ENCODE measurements at places on chromosomes 3 and 15.

- no peak for ATAC-seq
Observed at GRCh38 chr3:151384741-151385174, at the start of gene P2RY12. P2RY12 (minus strand) TSS chr3:151384753; CDS start chr3:151338845, 45,908 bp downstream.

- ATAC-seq, result no peak
Observed at GRCh38 chr3:140319739-140320138, 358.1 kb upstream of the TRIM42 start.

- ATAC-seq, result no peak
Observed at GRCh38 chr3:184770541-184770940, 41.4 kb upstream of the VPS8 start.

- no peak for ATAC-seq
Observed at GRCh38 chr3:181336597-181336996, 347.1 kb upstream of the DNAJC19 start.

DNA sequence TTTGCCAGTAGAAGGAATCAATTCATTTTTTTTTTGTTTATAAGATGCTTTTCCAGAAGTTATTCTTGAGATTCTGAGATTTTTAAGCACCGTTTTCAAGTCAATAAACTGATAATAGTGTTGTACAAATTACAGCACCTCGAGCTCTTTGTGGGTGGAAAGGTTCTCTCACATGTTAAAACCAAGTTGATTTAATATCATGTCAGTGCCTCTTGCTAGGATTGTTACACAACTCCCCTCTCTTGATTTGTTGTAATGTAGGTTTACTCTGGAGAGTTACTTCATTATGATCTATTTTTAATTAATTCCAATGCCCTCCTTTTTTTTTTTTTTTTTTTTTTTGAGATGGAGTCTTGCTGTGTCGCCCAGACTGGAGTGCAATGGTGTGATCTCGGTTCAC lies 25.8 kb upstream of the UBXN7 start:
- no peak for ATAC-seq

GRCh38 chr3:150371741-150372254 lies 36.3 kb upstream of the TSC22D2 start:
- no peak for ATAC-seq

DNA sequence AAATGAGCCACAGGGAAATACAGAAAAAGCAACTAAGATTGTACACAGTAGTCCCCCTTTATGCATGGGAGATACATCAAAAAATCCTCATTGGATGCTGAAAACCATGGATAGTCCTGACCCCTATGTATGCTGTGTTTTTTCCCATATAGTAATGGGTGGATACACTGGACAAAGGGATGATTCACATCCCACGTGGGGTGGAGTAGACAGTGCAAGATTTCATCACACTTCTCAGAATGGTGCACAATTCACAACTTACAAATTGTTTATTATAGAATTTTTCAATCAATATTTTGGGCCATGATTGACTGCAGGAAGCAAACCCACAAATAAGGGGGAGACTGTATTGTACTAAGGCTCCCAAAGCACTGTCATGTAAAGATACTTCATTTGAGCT lies 224.4 kb upstream of the STRIT1 start:
- no peak for ATAC-seq

DNA sequence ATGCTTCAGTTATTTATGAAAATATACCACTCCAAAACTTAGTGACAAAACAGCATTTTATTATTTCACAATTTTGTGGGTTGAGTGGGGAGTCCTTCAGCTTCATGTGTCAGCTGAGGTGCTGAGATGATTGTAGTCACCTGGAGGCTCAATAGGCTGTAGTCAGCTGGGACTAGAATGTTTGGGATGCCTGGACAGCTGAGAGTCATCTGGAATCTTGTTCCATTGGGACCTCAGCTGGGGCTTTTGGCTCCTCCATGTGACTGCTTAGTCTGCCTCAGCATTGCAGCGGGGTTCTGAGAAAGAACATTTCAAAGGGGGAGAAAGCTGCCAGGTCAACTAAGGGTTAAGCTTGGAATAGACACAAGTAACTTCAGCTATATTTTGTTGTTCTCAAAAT lies 13.4 kb downstream of the STT3B start:
- ATAC-seq, result no peak

DNA sequence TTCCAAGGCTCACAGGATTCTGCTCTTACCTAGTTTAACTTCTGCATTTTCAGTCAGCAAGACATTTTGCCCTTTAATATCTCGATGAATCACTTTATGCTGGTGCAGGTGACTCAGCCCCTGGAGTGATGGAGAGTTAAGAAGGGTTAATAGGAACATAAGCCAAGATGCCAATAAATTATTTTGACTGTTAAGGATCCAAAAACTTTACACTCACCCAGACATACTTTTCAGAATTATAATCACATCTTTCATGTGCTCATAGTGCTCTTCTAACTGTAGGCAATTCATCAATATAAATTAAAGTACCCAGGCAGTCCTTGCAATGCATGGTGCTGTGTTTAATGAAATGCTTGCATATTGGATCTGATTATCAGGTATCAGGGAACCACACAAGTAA lies 164.1 kb upstream of the SLC2A2 start:
- ATAC-seq, result no peak

- ATAC-seq, result no peak
Observed at GRCh38 chr15:89428246-89428645, 68.1 kb downstream of the RHCG start.

- no peak for ATAC-seq
Observed at GRCh38 chr3:112315791-112316190, 17.2 kb upstream of the CD200 start.

DNA sequence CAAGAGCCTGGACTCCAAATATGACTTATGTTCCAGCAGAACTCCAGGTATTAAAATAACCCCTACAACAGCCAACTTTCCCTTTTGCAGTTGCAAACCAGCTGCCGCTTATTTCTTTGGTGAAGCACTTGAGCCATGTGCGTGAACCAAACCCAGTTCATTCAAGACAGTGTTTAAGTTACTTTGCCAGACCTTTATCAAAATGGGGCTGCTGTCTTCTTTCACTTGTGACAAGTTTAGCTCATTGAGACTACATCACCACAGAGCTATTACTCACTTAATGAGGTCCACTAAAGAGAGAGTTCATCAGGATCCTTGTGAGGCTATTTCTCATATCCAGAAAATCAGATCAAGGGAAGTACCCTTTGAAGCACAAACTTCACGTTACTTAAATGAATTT lies 2.4 kb upstream of the XRN1 start:
- no peak for ATAC-seq

GRCh38 chr15:70195171-70195570 lies 97.5 kb upstream of the TLE3 start:
- no peak for ATAC-seq

DNA sequence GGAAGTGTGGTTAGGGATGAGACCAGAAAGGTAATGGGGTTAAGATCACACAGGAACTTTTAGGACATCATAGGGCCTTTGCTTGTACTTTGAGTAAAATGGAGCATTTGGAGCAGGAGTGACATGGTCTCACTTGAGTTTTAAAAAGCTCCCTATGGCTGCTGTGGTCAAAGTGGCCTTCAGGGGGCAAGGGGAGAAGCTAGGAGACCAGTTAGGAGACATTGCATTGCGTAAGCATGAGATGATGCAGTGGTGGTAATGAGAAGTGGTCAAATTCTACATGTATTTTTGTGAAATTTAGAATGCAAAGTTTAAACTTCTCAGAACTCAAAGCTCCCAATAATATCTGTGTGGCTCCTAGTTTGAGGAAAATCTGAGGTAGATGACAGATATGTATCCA lies 27.9 kb downstream of the MED12L start:
- no peak for ATAC-seq

Data from activated CD4-positive, CD25-positive, alpha-beta regulatory T cell treated with anti-CD3 and anti-CD28 coated beads, Interleukin-2, amount 50 U/mL, for 24 hours (primary cell).